ENCODE measurements at places on chromosomes 2 and 18.

- DNase-seq = no peak
Observed at GRCh38 chr2:11437602-11438001, 28.4 kb downstream of the E2F6 start.

- DNase-seq = no peak
Observed at GRCh38 chr18:433298-433697, 67.2 kb downstream of the COLEC12 start.

GRCh38 chr2:212109217-212109616, 429.4 kb downstream of the ERBB4 start:
- no peak for DNase-seq

DNA sequence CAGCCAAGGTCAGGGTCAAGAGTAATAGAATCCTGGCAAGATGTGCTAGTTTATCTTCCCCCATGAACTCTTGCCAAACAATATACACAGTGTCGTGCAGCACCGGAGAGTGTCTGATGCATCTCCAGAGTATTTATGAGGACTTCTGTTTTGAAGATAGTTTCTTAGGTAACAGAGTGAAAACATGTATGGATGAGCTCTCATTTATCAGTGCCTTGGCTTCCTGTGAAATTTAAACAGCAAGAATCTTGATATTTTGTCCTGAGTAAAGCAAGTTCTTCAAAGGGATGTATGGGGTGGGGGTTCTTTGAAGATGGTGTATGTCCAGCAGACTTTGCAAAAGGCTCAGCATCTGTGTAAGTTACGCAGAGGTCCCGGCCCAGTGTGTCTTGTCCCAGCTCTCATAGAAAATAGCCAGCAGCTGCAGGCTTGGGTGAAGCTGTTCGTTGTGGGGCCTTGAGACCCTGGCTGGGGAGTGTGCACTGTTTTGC, 361.0 kb upstream of the NT5C1B start:
- DNase-seq = no peak

- no peak for DNase-seq
Observed at GRCh38 chr2:202642567-202642966, 7.8 kb downstream of the FAM117B start.

- no peak for DNase-seq
Observed at GRCh38 chr2:53252115-53252514, 515.5 kb upstream of the CHAC2 start.

DNA sequence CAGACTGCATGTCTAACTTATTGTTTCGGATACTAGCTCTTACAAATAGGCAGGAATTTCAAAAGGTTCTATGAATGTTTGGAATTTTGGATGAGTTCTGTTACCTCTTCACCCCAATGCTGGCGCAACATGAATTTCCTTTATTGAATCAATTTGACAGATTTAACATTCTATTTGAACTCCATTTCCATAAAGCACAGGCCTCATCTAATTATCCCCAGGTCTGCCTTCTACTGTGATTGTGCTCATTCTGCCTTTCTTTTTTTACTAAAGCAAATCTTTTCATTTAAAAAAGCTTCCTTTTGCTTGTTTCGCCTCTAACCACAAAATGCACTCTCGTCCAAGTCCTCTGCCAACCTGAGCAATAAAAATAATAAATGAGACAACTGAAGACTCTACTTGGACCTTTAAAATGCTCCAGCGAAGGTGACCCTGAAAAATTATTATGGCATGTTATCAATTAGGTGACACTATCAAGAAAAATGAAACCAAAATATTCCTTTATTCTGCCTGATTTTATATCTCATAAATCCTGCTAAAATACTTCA, 922.9 kb upstream of the FSHR start:
- no peak for DNase-seq

GRCh38 chr18:74453016-74453566, 4.0 kb downstream of the DIPK1C start:
- DNase-seq = no peak

DNA sequence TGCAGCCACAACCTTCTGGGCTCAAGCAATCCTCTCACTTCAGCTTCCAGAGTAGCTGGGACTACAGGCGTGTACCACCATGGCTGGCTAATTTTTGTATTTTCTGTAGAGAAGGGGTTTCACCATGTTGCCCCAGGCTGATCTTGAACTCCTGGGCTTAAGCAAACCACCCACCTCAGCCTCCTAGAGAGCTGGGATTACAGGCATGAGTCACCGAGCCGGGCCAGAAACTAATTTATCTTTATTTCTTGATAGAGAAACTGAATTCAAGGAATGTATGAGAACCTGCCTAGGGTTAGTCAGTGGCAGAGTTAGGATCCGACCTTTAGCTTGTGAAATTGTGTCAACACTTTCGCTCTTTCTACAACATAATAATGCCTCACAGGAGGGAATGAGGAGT, 19.3 kb upstream of the ITGAV start:
- no peak for DNase-seq

GRCh38 chr2:216320852-216321251, 51.4 kb downstream of the MARCHF4 start:
- no peak for DNase-seq

DNA sequence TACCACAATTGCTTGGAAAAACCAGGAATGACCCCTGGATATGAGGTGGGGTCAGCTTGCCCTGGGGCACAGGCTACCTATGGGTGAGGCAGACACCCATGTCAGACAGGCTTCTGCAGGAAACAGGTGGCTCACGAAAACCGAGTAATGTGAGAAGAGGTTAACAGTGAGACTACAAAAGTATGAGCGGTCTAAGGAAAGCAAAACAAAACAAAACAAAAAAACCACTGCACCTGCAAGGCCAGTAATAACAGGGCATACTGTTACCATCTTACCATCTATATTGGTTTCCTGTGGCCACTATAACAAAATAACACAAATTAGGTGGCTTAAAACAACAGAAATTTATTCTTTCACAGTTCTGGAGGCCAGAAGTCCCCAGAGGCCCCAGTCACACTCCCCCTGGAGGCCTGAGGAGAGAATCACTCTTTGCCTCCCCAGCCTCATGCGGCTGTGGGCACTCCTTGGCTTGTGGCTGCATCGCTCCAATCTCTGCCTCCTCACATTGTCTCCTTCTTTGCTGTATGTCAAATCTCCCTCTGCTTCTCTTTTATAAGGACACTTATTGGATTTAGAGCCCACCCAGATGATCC, 86.6 kb upstream of the EPC2 start:
- no peak for DNase-seq

DNA sequence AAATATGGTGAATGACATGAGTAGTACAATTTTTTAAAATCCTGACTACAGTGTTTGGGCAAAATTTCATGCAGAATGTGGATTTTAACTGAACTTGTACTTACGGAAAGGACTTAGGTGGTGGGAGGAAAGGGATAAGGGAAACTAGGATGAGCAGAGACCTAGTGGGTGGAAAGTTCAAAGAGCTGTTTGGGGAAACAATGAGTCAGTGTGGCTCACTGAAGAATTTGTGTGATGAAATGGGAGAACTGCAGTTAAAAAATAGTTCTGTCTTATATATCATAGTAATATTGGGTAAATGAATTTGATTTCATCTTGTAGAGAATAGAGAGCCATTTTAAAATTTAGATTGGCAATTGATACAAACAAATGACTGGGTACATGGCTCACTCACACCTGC, 220.1 kb upstream of the CTAGE1 start:
- DNase-seq = no peak

- no peak for DNase-seq
Observed at GRCh38 chr2:46277431-46278190, 19.6 kb upstream of the EPAS1 start.

DNA sequence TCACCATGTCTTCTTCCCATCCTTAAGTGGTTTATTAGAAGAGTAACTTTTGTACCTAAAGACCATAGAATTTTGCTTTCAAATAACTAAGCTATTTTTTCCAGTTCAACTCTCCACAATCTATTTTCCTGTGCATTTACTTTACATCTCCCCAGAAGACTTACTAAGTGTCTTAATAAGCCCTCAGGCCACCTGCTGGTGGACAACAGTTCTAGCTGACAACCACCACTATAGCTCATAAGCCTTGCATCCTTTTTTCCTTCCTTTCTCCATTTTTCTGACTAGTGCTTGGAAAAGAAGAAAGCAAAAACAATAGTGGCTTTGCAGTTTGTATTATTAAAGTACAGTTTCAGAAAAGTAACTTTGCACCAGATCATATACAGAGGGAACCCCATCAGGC, 149.5 kb upstream of the TMEM200C start:
- DNase-seq = no peak

GRCh38 chr18:34397286-34397896, 172.7 kb upstream of the NOL4 start:
- DNase-seq = no peak

DNA sequence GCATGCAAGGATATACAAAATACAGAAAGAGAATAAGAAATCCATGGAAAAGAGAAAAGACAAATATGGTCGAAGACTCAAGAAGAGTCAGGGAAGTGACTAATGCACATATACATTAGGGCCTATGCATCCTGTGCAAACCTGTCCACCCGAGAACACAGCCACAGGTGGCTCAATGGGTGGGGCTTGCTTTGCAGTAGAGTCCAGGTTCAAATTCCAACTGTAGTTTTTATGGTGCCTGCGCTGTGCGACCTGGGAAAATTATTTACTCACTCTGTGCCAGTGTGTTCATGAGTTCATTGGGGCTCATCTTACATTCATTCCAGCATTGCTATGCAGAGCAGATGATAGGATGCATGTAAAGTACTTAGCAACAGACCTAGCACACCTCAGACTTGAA, 244.7 kb downstream of the CTNNA2 start:
- no peak for DNase-seq

DNA sequence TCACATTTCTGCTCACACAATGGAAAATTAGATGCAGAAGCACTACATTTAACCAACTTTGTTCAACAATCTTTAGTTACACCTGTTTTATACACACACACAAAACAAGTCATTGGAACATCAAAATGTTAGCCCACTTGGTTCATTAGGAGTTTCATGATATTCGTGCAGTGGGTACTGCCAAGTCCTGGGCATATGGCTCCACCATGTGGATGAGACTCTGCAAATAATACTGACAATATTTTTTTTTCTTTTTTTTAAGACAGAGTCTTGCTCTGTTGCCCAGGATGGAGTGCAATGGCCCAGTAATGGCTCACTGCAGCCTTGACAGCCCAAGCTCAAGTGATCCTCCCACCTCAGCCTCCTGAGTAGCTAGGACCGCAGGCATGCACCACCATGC, 34.5 kb upstream of the GRB14 start:
- no peak for DNase-seq

Data from activated T-cell treated with anti-CD3 and anti-CD28 coated beads, Interleukin-2, amount 50 U/mL, for 24 hours (primary cell).